Adipocyte (in vitro differentiated cells): ENCODE measurements at places on chromosomes 1 and 21.

GRCh38 chr1:244834543-244835275 lies 749 bp upstream of the COX20 start:
- peak; percentile 94 for DNase-seq

GRCh38 chr1:157566484-157567300 lies 14.4 kb upstream of the FCRL5 start:
- DNase-seq: no peak

DNA sequence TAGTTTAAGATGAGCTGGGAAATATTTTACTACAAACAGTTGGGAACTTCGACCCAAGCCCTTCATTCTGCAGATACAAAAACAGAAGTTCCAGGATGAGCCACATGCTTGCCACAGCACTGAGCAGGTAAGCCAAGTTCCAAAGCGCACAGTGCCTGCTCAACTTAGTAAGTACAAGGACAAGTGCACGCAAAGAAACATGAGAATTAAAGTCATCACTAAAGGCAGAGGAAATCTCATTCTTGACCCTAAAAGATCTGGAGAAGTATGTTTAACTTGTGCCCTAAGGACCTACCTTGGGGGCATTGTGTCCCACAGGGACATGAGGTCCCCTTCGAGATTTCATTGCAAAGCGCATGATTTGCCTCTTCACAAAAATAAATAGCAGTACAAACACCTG lies 1.2 kb upstream of the UBAP2L start:
- peak; percentile 19 for DNase-seq

- DNase-seq: no peak
Observed at GRCh38 chr1:36533897-36534296, 51.2 kb upstream of the CSF3R start.

GRCh38 chr1:7922301-7922700 lies 18.3 kb downstream of the TNFRSF9 start:
- peak; percentile 27 for DNase-seq

DNA sequence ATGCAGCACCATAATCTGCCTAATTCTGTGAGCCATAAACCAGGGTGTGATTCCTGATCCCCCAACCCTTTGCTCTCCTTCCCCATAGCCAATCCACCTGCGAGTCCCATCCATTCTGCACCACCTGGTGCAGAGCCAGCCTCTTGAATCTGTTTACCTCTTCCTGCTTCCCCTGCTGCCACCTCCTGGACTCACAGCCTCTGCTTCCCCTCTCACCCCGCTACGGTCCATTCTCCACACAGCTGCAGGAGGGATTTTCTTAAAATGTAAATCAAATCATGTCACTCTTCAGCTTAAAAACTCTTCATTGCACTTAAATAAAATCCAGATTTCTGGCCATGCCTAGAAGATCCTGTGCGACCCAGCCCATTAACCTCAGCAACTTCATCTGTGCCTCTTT lies 186.7 kb downstream of the FOXD2 start:
- DNase-seq: no peak

GRCh38 chr1:204295671-204296070 lies 64.1 kb downstream of the PLEKHA6 start:
- peak; percentile 64 for DNase-seq

DNA sequence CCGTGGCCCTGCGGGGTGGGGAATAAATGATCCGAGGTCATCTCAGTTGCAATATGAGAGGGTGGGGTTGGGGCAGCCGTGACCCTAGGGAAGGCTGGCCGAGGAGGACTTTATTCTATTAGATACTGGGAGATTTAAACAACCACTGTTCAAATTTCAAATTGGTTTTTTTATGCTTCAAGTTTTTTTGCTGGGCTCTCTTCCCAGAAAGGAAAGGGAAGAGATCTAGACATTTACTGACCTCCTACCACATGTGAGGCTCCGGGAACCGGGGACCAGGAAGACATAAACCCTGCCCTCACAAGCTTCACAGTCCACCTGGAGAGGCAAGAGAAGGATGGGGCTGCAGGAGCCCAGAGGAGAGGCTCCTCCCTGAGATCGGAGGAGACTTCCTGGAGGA lies 207.3 kb downstream of the FOXD2 start:
- no peak for DNase-seq

- no peak for DNase-seq
Observed at GRCh38 chr1:71850936-71851335, 431.4 kb downstream of the NEGR1 start.

DNA sequence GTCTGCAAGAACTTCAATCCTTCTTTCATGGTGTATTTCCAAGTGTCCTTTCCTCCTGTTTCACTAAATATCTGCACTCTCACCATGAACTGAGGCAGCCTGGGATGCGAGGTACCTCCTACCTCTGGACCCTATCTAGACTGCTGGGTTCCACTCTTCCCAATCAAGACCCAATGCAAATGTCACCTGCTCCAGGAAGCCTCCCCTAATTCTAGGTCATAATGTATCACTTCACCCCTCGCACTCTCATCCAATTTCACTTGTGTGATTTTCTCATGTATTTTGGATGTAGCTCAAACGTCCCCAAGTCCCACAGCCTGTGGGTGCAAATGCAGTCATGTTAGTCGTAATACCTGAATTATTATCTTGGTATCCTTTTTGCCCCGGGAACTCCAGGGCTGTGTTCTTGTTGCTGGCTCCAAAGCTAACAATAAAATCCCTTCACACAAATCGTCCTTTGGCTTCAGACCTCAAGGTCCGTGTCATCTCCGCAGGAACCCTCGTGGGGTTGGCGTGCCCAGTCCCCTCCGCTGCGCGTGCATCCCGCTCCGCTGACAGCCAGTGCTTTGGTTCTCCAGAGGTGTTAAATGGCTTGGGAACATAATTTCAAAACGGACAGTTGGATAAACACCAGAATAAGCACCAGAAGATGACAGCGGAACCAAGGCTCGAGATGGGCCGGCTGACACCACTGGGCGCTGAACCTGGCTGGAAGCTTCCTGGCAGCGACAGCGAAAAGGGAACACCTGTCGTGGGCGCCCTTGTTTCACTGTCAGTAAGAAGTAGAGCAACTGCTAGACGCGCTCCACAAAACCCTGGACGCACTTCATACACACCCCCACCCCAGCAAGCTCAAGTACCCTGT lies 1.0 kb upstream of the BACH1 start:
- DNase-seq: no peak

DNA sequence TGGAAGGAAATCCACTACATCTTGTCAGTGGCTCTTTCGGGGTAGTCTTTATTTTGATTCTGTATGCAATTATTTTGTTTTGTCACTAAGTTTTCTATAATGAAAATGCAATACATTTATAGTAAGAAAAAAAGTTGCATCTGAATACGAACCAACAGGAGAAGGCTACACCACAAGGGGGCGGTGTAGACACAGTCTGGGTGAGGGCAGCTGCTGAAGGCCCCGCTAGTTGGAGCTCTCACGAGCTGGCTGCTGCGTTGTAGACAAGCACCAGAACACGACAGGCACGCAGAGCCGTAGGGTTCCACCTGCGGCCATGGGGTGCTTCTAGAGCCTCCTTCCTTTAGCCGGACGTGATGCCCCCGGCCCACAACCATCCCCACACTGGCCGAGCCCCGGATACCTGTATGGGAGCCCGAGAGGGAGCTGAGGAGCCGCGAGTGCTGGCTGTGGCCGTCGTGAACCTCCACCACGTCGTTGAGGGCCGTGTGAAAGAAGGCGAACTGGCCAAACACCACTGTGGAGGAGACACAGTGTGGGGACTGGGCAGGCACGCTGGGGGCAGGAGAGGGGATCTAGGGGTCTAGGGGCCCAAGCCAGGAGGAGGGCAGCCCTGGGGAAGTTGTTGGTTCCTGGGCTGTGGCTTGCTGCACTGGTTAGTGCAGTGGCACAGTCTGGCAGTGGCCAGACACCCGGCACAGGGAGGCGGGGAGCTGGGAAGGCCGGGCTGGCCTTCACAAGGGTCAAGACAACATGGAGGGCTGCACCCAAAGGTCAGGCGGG lies 160.8 kb downstream of the ZSCAN20 start:
- peak; percentile 90 for DNase-seq

DNA sequence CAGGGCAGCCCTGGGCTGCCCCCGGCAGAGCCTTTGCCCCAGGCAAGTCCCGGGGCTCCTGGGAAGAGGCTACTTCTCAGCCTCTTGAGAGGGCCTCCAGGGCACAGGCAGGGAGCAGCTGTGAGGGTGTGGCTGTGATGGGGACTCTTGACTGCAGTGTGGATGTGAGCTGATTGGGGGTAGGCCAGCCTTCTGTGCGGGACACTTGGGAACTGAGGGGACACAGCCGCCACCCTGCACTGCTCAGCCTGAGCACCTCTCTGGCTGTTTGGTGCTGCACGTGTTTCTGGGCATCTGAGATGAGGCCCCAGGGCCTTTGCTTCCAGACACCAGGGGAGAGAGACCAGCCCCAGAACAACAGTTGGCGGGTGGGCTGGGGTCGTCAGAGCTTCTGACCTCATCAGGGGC lies 62.1 kb downstream of the SKI start:
- peak; percentile 18 for DNase-seq

GRCh38 chr1:54795356-54795665 lies 5.8 kb downstream of the TTC22 start:
- no peak for DNase-seq

DNA sequence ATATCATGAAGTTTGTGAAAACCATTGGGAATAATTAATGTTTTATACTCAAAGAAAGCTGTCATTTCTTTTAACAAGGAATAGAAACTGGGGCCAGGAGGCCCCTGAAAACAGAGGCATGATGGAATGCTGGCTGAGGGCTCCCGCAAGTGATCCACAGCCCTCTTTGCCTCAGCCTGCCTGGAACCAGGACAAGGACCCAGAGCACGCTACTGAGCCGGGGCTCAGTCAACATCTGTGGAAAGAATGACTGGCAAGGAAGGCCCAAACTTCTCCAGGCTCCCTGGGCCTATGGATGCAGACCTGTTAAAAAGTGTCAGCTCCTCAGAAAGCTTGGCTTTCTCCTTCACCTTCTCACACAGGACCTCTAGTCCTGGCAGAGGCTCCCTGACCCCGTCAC lies 32.6 kb downstream of the COLGALT2 start:
- DNase-seq: no peak

GRCh38 chr1:158311066-158311465 lies 20.3 kb downstream of the CD1B start:
- DNase-seq: no peak

DNA sequence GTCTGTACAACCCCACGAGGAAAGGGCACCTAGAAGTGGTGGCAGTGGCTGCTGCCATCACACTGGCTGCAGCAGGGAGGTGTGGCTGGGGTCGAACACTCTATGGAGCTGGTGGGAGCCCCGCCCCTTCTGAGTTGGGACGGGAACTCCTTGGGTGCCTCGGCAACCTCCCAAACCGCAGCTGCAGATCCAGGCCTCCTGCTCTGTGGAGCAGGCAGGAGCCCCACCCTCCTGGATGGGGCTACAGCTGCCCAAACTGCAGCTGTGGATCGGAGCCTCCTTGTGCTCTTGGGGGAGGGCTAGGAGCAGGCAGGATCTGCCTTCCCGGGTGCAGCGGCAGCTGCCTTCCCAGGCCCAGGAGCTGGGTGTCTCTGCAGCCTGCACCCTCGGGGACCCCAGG lies 38.9 kb upstream of the TARDBP start:
- peak; percentile 70 for DNase-seq

GRCh38 chr1:214584805-214585766 lies 17.9 kb upstream of the CENPF start:
- DNase-seq: peak; percentile 82

GRCh38 chr1:16237343-16237830 lies 404 bp upstream of the CPLANE2 start:
- DNase-seq: peak; percentile 36

GRCh38 chr1:119632103-119632490 lies 16.0 kb downstream of the ZNF697 start:
- no peak for DNase-seq

GRCh38 chr1:185646202-185646683 lies 87.9 kb upstream of the HMCN1 start:
- DNase-seq: peak; percentile 96

DNA sequence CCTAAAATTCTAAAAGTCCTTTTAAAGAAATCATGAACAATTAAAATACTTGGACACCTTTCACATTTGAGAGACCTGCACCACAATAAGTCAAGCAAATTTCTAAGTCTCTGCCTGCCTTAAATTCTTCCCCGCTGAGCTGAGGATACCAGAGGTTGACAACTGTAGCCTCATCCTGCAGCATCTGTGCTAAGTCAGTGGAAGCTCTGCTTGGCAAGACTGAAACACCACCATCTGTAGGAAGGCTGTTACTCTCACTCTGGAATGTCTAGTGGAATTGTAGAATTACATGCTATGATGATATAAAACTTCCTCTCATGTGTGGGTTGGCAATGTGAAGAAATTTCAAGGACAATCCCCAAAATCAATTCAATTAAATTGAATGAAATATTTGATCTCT lies 1756.5 kb downstream of the NCAM2 start:
- no peak for DNase-seq

DNA sequence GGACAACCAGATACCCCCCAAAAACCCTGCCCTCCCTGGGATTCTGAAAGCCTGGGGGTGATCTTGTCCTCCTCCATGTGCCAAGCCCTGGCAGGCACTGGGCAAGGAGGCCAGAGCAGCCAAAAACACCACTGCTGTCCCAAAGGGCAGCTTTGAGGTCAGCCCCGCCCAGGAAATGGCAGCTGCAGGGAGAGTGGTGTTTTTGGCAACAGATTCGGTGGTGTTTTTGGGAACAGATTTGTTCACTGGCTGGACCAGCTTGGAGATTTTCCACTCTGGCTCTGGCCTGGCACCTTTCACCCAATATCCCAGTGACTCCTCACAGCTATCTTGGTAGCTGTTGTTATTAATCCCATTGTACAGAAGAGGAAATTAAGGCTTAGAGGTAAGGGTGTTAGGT lies 34.7 kb downstream of the LRP8 start:
- DNase-seq: no peak

DNA sequence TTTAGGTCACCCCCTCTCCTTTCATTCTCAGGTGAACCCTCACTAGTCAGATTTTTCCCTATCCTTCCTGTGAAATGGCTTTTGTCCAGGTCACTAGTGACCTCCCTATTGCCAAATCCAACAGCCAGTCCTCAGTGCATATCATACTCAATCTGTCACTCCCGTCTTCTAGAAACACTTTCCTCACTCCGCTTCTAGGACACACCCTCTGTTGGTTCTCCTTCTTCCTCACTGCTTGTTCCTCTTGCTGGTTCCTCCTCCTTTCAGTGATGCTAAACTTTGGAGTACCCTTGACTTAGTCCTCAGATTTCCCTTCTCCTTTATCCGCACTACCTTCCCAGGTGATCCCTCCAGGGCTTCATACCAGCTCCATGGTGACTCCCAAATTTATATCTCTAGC lies 94.3 kb downstream of the RNF220 start:
- no peak for DNase-seq

GRCh38 chr1:31145648-31146047 lies 80.1 kb upstream of the PUM1 start:
- peak; percentile 20 for DNase-seq

- DNase-seq: peak; percentile 32
Observed at GRCh38 chr1:156337052-156337887, 822 bp downstream of the CCT3 start.

GRCh38 chr1:80341021-80341420 lies 1334.5 kb upstream of the ADGRL4 start:
- DNase-seq: peak; percentile 57

DNA sequence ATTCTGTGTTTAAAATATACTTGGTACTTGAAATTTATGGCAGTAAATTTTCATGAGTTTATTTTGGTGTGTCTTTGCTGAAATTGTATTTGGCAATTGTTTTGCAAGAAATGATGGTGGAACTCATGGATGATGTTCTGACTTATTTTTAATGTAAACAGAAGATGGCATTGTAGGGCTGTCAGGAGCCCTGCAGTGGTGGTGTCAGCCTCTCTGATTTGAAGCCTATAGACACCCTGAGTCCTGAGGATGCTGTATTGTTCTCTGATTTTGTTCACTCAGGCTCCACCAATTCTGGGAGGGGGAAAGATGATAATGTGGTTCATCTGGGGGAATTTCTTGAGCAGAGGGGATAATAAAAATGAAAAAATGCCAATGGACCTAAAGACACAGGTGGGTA lies 79.8 kb downstream of the LHX8 start:
- DNase-seq: no peak
